ENCODE measurements at places on chromosomes 7 and 10.

GRCh38 chr7:12812111-12812510, 124.7 kb downstream of the ARL4A start:
- no peak for DNase-seq

- peak; percentile 29 for DNase-seq
Observed at GRCh38 chr7:91083855-91084644, 180.2 kb upstream of the FZD1 start.

GRCh38 chr10:46314071-46314470, 27.3 kb downstream of the ANTXRL start:
- peak; percentile 52 for DNase-seq

GRCh38 chr10:101053516-101053915, 8.3 kb upstream of the KAZALD1 start:
- no peak for DNase-seq

- no peak for DNase-seq
Observed at GRCh38 chr10:116787053-116787659, 44.8 kb upstream of the HSPA12A start.

- no peak for DNase-seq
Observed at GRCh38 chr7:47914717-47915615, 33.3 kb downstream of the PKD1L1 start.

GRCh38 chr7:91993976-91994375, 53.3 kb downstream of the AKAP9 start:
- no peak for DNase-seq

DNA sequence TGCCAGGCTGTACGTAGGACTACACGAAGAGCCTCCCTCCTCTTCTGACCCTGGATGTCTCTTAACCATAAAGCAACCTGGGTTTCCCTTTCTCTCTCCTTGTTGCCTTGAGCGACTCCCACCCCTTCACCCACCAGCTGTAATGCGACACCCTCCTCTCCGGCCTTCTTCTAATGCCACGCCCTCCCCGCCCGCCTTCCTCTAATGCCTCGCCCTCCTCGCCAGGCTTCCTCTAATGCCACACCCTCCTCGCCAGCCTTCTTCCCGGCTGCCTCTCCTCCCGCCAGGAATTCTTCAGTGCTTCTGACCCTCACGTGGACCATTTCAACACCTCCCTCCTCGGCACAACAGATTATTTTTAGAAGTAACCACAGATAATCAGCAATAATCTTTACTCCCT, 348.5 kb upstream of the SHH start:
- DNase-seq: no peak

GRCh38 chr10:33117816-33118215, 159.8 kb upstream of the ITGB1 start:
- no peak for DNase-seq

GRCh38 chr10:112519133-112519761, 72.2 kb downstream of the VTI1A start:
- no peak for DNase-seq

GRCh38 chr10:20892011-20892585, 5.0 kb downstream of the NEBL start:
- no peak for DNase-seq

DNA sequence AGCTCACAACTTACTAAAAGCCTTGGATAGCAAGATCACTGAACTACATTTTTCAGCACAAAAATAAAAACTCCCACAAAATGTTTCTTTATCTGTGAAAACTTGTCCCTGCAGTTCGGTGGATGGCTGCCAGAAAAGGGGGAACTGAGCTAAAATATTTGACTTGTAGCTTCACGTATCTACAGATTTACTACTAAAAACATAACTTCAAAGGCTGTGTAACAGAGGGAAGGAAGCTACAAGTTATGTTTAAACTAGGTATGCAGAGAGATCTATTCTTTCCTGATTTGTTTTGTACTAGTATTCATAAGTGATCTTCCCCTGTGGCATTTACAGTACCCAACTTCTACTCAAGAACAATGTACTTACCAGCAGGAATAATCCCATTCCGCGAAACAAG, 25.1 kb downstream of the SGCE start:
- DNase-seq: no peak

- no peak for DNase-seq
Observed at GRCh38 chr10:34295142-34295548, 520.0 kb downstream of the PARD3 start.

GRCh38 chr7:35261041-35261440, 7.1 kb upstream of the TBX20 start:
- peak; percentile 70 for DNase-seq

- peak; percentile 93 for DNase-seq
Observed at GRCh38 chr7:76294344-76295024, 8.0 kb upstream of the HSPB1 start.
